ENCODE measurements at places on chromosomes 12 and 14.

GRCh38 chr14:51447411-51447810 lies 204.3 kb upstream of the FRMD6 start:
- no peak for DNase-seq

DNA sequence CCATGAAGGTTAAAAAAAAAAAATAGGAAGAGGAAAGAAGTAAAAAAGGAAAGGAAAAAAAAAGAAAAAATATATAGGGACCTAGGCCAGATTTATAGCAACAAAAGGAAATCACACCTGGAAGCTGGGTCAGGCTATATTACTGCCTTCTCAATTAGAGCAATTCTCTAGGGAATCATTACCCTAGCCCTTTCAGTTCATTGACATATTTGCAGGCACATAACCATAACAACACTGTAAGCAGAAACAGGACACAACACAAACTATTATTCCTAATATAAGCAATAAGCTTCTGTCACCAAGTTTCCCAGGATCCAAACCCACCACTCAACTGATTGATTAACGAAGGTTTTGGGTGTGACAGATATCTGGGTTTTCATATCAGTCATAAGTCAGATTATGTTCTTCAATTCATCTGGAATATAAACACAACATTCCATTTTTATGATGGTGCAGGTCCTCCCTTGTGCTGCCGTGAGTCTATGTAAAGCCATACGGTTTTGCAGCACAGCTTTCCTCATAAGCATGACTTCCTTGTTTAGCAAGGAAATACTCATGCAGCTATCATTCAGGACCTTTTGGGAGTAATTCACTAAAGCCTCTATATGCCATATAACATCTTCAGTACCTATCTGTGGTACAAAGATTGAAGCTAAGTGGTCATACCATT lies 4.2 kb downstream of the PCNX4 start:
- DNase-seq, result no peak

GRCh38 chr12:56658921-56659320 lies 13.1 kb upstream of the ATP5F1B start:
- DNase-seq, result no peak

DNA sequence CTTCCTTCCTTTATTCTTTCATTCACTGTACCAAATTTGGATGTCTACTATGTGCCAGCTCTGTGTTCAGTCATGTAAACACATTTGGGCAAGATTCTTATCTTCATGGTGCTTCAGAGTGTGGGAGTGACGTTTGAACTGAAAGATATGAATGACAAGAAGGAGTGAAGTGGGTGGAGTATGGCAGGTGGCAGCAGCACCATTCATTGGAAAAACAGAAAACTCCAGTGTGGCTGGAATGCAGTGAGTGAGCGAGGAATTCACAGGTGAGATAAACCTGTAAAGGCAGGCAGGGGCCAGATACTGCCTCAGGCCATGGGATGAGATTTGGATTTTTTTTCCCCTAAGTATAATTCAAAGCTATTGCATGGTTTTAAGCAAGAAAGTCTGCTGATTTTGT lies 140.7 kb upstream of the CCDC198 start:
- no peak for DNase-seq

- DNase-seq, result no peak
These were observed at the start of gene TMEM121 for GRCh38 chr14:105525861-105526775. Gene TMEM121 (plus strand): TSS chr14:105526583. CDS start chr14:105528835, 2,252 bp downstream.

DNA sequence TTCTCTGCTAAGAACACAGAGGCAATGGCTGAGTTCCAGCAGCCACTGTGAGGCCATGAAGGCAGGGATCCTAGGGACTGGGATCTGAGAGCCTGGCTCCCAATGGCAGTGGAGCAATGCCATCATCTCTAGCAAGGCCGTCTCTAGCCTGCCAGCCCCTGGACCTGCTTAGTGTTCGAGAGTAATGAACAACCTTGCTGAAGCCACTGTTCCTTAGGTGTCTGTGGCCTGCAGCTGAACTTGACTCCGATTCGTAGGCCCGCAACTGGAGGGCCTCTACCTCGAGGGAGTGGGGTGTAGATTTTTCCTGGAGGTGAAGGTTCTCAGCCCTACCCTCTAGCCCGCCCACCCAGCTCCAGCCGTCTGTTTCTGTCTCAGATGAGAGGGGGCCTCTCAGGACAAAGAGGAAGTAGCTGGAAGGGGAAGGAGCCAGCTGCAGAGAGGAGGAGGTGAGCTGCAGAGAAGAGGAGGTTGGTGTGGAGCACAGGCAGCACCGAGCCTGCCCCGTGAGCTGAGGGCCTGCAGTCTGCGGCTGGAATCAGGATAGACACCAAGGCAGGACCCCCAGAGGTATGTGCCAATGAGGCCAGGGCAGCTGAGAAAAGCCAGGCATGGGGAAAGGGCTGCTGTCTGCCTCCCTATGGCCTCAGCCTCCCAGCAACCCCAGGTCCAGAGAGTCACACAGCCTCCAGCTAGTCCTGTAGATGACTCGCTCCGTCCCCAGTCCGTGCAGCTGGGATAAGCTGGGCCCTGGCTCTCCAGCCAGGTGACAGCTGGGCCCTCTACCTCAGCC lies at the start of gene PLD4:
Gene PLD4, plus strand, starts transcription at position 459 of the 793 bp plus-strand sequence. CDS start 2,262 bp downstream, outside the sequence.
- DNase-seq, result no peak

GRCh38 chr12:120856980-120857379 lies 47.2 kb downstream of the SPPL3 start:
- DNase-seq, result no peak

DNA sequence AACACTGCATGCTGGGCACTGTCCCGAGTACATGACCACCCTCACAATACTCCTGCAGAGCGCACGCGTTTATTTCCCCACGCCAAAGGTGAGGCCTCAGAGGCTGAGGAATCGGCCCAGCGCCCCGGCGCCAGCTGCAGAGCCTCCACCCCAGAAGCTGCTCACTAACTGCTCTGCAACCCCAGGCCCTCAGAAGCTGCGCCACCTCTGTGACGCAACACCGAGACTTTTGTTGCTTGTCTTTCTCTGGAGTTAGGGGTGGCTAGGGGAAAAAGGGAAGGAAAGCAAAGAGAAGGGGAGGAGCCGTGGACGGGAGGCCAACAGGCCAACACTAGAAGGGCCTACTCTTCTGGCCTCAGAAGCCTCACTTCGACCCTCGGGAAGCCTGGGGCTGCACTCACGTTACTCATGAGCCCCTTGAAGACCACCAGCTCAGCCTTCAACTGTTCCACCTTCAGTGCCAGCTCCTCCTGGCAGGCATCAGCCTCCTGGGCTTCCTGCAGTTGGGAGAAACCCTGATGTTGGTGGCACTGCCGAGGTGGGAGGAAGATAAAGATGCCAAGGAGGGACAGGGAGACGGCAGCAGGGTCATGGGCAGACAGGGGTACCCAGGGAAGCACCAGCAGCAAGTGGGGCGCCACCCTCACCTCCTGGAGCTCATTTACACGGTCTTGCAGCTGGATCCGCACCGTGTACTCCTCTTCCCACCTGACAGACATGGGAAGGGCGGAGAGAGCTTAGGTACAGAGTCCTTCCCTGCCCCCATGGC lies 5.4 kb downstream of the IFFO1 start:
- DNase-seq, result no peak

- DNase-seq, result no peak
These were observed 2.0 kb upstream of the C1QL4 start for GRCh38 chr12:49338830-49339463.

DNA sequence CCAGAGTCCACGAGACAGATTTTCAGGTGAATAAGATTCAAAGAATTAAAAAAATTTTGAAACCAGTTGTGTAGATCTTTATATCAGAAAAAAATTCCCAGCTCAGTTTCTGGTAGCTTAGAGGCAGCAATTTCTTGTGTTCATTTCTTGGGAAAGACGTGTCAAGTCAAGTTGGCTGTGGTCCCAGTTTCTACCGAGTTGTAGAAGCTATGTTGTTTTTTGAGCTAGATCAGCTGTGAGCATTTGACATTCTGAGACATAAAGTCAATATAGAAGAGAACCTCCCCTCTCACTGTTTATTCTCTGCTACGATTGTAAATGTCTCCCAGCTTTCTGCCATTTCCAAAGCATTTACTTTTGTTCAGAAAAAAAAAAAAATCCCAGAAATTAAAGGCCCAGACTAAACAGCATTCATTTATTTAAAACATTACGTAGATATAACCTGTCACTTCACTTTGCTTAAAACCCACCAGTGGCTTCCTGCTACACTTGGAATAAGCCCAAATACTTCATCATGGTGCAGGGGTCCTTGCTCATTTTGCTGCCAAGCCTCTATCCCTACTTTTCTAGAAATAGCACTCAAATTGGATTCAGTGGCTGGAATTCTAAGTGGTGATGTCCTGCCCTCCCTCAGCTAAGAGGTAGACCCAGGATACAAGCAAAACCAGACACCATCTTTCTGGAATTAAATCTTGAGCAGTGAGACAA lies 20.6 kb upstream of the PYGL start:
- DNase-seq, result peak; percentile 92

- no peak for DNase-seq
These were observed 17.4 kb downstream of the RPS6KL1 start for GRCh38 chr14:74905595-74906142.

- DNase-seq, result no peak
These were observed 85.0 kb upstream of the GPR68 start for GRCh38 chr14:91329486-91330014.

DNA sequence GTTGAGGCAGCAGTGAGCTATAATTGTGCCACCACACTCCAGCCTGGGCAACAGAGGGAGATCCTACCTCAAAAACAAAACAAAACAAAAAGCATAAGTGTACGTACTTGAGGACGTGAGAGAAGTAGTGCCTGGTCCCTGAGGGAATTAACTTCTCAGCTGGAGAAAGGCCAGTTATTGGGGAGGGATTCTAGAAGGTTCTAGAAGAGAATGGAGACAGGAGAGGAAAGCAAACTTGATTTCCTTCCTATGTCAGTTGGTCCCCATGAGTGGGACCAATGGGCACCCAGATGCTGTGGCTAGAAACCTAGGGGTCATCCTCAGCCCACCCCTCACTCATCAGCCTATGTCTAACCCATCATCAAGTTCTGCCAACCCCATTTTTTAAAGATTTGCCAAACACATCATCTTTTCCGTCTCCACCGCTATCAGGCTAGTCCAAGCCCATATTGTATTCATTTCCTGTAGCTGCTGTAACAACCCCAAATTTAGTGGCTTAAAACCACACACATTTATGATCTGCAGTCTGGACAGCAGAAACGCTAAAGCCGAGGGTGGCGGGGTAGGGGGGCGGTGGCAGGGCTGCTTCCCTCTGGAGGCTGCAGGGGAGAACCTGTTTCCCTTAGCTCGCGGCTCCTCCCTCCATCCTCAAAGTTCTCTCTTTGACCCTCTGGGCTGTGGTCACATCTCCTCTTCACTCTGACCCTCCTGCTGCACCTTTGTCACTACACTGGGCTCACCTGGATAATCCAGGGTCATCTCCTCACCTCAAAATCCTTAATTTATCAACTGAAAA lies 7.2 kb upstream of the RBM19 start:
- no peak for DNase-seq

DNA sequence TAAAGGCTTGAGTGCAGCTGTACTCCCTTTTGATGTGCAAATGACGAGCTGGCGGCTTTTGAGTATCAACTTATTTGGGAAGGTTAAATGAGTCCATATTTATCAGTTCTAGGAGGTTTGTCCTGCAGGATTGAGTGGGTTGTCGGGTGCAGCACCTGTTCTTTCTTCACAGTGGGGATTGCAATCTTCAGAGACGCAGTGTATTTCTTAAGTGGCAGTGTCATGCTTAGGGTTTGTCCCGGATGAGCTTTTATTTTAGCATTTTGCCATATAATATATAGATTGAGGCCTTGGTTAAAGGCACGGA lies 1.2 kb downstream of the FUT8 start:
- no peak for DNase-seq

GRCh38 chr14:73365727-73366126 lies 92.6 kb downstream of the NUMB start:
- DNase-seq, result no peak

GRCh38 chr12:83036847-83037246 lies 350.1 kb downstream of the TMTC2 start:
- no peak for DNase-seq

GRCh38 chr14:76574416-76575095 lies 186.7 kb upstream of the VASH1 start:
- DNase-seq, result no peak

DNA sequence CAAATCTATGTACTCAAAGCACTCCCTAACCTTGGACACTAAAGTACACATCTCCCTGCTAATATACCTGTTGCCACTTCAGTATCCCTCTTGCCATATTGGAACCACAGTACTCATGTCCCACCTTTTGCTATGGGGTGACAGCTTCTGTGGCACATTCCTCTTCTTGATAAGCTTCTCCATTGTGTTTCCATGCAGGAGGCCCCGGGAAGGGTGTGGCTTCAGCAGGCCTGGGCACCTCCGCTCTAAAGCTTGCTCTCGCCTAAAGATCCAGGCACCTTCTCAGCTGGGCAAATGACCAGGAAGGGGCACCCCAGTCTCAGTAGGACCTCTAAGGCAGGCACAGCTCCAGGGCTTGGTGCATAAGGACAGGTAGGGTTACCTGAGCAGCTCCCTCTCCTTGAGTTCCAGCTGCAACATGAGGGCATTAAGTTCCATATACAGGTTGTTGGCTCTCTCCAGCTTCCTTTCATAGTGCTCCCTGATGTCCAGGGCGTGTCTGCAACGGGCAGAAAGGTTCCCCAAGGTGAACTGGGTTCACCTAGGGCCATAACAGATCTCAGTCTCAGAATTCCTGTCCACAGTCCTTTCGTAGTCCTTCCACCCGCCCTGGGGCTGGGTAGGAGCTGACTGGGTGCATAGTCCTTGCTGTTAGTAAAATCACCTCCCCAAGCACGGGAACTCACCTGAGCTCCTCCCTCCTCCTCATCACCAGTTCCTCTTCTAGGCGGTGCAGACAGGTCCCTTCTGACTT lies 15.9 kb downstream of the MAP3K12 start:
- no peak for DNase-seq

- no peak for DNase-seq
These were observed 358.2 kb downstream of the DIO2 start for GRCh38 chr14:79852950-79853744.

DNA sequence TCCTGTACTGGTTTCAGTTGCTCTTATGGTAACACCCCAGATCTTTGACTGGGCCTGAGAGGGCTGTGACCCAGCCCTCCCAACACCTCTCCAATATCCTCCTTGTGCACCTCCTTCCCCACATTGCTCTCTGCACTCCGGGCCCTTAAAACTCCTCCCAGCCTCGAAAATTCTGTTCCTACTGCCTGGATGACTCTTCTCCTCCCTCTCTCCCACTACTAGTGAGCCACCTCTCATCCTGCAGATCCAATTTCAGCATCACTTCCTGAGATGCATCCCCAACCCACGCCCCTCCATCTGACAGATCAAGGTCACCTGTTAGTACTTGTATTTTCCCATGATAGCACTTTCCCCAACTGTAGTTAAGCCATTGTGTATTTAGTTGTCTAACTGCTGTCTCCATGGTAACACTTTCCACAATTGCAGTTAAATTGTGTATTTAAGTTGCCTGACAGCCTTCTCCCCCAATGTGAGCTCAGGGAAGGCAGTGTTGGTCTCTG lies 11.5 kb upstream of the NT5DC3 start:
- peak; percentile 66 for DNase-seq

- DNase-seq, result no peak
These were observed 783.6 kb upstream of the TBX3 start for GRCh38 chr12:115467531-115467930.

Data from urinary bladder (tissue), 4 donors.